ENCODE measurements at places on chromosomes 4 and X.

DNA sequence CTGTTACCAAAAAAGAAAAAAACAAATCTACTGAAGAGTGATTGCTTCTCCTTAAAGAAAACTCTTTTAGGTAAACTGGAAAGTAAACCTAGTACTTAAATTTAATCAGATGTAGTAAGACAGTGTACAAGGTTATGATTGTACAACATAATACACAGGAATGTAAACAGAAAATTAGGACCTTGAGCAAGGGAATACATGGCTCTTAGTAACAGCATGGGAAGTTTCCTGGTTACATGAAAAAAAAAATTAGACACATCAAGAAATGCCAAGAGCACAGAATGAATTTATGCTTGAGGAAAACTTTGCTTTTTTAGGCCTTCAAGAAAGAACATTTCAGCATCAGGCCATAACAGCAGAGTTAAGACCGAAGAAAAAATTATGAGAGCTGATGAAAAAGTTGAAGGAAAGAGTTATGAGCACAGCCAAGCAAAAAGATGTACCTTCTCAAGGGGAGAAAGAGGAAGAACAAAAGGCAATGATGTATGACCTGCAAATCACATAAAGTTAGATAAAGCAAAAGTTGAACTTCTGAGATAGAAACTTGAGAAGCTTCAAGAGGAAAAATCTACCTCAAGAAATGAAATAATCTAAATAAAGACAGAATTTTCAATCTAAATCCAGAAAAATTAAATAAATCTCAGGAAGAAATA lies 311.6 kb downstream of the GALNTL6 start:
- DNase-seq = no peak

DNA sequence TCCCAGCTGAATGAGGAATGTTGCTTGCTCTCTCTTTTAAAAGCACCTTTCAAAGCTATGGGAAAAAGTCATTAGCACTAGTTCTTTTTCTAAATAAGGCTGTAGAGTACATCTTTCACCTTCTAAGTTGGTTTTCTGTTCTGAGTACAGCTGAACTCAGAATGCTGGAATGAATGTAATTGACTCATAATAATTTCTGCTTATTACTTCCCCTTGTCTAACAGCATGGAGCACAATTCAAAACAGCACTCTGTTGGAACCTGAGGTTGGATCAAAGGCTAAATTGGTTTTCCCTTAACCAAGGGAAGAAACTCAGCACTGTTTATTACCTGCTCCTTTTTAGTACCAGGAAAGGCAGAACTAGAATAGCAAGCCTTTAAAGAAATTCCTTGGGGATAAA lies 33.5 kb upstream of the CYP2U1 start:
- no peak for DNase-seq

DNA sequence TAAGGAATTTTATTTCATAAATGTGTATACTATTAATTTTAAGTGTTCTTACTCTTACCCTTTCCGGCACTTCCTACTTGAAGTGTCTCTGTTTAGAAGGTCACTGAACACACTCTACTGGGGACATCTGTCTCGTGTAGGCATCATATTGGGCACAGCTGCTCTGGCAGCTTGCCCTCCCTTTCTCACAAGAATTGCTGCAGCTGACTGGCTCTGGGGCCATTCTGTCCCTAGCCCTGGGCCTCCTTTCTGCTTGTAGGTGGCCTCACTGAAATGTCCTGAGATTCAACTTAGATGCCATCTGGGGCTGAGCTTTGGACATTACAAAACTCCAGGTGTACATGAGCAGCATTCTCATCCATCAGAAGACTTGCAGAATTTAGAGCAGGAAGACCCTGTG lies 49.6 kb downstream of the SMAD1 start:
- DNase-seq = peak; percentile 91

DNA sequence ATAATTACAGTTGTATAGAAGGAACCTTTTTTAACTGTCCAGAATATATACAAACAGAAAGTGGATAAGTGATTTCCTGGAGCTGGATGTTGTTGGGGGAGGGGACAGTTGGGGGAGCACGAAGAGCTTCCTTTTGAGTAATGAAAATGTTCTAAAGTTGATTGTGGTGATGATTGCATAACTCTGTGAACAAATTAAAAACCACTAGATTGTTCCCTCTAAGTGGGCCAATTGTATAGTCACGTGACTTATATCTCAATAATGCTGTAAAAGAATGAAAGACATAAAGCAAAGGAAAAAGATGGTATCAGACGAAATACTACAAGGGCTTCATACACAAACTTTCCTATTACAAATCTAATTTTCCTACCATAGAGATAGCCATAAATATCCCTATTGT lies 2.7 kb downstream of the CT55 start:
- DNase-seq = no peak

- no peak for DNase-seq
Observed at GRCh38 chr4:169815606-169816005, 57.9 kb upstream of the HPF1 start.

DNA sequence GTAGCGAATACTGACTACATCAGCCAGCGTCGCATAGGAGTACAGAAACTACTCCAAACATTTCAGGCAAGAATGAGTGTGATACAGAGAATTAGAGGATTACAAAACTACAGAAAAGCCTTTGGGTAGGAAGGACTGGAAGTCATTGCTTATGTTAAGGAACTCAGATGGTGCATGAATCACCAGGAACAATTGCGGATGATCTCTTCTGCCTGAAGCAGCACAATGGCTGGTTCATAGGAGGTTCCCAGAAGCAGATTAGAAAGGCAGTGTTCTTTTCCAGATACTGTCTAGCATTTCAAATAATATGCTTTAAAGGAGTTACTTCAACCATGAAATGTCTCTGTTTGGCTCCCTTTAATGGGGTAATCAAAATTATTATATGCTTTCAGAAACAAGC lies 42.5 kb upstream of the MAP9 start:
- no peak for DNase-seq

DNA sequence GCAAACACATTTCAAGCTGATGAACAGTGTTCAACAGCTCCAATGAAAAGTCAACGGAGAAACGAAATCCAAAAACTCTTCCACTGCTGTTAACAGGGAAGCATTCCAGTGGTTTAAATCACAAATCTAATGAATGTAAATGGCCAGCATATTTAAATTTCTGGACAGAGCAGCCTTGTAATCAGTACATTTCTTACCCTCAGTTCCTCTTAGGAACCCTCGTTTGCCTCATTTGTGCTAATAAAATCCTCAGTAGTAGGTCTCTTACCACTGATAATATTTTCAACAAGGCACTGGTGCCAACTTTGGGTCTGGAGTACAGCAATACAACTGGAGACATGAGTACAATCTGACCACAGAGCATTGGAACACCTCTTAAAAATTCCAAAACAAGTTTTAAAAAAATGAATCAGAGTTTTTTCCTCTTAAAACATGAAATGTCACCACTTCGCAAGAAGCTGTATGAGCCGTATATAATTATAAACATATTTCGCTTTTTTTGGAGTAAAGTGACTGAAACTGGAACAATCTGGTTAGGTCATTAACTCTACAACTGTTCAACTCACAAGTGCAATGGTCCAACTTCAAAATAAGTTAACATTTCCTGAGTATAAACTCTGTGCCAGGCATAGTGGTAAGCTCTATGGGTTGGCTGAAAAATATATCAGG lies 211.2 kb downstream of the CPEB2 start:
- no peak for DNase-seq

DNA sequence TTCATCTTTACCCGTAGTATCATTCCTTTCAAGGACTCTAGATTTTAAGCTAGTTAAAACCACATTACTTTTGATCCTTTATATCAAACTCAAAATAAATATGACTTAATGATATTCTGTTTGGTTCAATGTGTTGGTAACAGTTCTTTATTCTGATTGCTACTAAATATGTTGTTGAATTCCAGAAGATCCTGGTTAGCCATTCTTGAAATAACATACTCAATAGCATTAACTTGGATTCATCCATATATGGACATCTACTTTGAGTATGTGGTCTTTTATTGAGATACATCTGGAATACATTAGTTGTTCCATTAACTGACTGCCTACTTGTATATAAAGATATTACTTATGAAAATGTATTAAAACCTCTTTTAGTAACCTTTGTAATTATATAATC lies 27.5 kb upstream of the PCDH18 start:
- no peak for DNase-seq

- DNase-seq = no peak
Observed at GRCh38 chr4:42440083-42440482, 42.8 kb downstream of the SHISA3 start.

GRCh38 chrX:39969099-39969818 lies 128.5 kb downstream of the BCOR start:
- no peak for DNase-seq

DNA sequence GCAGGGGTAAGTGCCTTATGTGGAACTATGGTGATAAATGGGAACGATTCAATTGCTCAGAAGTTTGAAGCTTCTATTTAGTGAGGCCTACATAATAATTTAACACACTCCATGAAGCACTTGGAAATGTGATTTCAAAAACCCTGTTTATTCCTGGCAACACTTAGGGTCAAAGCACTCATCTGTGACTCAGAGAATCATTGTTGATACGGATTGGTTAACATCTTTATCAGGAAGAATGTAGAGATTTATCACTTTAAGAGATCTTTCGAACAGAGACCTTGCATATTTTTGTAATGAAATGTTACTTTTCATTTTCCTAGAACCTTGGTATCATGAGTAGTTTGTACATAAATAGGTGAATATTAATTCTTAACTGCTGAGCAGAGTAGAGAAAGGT lies 269.1 kb upstream of the SLIT2 start:
- no peak for DNase-seq

GRCh38 chr4:189128341-189128740 lies 812.3 kb upstream of the FRG1 start:
- no peak for DNase-seq

DNA sequence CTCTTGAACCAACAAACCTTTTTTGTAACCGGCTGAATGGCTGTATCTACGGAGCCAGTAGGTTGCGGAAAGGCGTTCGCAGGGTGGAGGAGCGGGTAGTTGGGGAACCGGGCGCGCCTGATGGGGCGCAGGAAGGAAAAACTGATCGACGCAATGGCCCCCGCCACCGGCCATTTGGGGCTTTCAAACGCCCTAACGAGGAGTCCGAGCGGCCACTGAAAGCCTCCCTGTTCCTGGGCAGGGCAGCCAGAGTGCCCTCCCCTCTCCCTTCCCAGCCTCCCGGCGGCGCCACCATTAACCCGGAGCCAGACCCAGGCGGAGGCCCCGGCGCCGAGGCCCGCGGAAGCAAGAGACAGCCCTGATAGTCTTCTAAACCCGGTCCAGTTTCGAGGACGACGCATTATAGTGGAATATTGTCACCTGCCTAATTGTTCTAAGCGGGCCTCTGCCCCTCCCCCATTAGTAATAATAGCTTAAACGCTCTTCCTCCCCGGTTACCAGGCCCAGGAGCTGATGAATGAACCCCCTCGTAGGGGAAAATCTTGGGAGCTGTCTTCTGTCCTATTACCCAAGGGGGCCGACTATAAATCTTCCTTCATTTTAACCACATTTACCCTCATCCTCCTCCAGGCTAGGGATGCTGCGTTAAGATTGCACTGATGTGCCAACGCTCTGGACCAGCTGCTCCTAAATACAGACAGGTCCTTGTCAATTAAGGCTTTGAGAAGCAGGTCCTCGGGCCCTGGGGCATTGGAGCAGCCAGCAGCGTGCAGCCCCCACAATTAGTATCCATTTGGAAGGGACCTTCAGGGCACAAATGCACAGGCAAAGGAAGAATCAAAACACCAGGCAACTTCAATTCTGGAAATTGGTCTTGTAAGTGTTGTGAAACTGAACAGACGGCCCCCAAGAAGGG lies 61.6 kb upstream of the TMEM33 start:
- no peak for DNase-seq

DNA sequence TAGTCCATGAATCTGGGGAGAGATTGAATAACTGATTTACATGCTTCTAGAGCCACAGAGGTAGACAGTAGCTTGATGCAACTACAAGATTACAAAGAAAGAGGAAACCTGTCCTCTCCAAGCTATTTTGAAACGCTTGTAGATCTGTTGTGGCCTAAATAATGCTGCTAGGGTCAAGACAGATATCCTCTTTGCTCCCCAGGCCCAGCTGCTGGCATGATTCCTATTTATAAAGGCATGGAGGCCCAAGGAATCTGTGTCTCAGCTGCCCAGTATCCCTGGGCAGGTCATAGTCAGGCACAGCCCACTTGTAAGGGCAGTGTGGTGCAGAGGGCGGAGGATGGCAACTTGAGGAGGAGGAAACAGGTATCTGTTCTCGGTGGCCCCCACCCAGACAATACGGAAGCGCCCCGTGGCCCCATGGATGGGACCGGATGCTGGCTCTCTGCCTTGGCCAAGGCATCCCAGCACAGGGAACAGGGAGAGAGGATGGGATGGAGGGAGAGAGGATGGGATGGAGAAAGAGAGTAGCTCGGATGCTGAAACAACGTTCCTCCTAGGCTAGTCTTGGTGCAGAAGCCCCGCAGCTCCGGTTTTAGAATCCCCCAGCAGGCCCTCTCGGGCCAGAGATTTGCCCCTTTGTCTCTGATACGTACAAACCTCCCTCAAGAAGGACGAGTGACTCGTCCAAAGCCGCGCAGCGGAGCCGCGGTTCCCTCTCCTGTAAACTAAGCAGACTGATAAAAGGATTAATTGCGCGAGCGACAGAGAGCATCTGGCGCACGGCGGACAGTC lies 767 bp upstream of the SMIM20 start:
- peak; percentile 26 for DNase-seq

GRCh38 chr4:44368413-44369167 lies 80.0 kb downstream of the KCTD8 start:
- DNase-seq = no peak

- no peak for DNase-seq
Observed at GRCh38 chr4:71609167-71609566, 174.7 kb downstream of the GC start.

GRCh38 chrX:84189125-84189524 lies 1.1 kb upstream of the RPS6KA6 start:
- no peak for DNase-seq

GRCh38 chr4:83660578-83660977 lies 124.7 kb downstream of the GPAT3 start:
- DNase-seq = no peak

DNA sequence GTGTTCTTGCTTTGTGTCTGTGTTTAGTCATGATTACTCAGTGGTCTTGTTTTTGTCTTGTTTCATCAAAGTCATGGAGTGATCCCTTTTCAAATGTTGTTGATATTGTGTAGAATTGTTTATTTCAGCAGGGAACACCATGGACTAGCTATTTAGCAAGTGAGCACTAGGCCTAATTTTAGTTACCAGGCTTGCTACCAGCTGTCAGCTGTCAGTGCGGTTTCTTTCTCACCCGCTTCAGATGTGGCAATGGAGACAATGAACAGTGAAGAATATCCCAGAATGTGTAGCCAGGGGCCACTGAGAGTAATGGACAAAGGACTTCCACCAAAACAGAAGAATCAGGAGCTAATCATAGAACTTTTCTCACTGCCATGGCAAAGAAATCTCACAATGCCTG lies 432.8 kb upstream of the FMR1 start:
- peak; percentile 47 for DNase-seq

- no peak for DNase-seq
Observed at GRCh38 chr4:74440356-74440755, 4.6 kb upstream of the AREG start.

DNA sequence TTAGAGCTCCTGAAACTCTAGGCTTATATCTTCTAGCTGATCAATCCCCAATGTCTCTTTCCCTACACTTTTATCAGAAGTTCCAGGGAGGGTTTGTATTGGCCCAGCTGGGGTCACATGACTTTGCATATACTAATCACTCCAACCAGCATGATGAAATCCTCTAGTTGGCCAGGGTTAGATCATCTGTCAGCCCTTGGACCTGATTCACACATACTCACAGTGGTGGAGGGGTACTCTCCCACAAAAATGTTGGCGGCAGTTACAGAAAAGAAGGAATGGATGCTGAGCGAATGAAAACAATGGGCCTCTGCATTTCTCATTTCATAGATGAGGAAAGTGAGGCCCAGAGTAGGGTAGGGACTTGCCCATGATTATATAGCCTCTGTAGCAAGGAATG lies 151.1 kb downstream of the PJA1 start:
- DNase-seq = no peak
